COLO829 (cell line): ENCODE measurements at places on chromosomes 2 and 18.
A peak's percentile ranks its signal among the peaks of the same experiment; 100 is the strongest.

- no peak for DNase-seq
Observed at GRCh38 chr2:96756788-96757476, 3.8 kb upstream of the CNNM4 start.

GRCh38 chr2:16434393-16434792 lies 231.2 kb downstream of the CYRIA start:
- DNase-seq, result no peak

DNA sequence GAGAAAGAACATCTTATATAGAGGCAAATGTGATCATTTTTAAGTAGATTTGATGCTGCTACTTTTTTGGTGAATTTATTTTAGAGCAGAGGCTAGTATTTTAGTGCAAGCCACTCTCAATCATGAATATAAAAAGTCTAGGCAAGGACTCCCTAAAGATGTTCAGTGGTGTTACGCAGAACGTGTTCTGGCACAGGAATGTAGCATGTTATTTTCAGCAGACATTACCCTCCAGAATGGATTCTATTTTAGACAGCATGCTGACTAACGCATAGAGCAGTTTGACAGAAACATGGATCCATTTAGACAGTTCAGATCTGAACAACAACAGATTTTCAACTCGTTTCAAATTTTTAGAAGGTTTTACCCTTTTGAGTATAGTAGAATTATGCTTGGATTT lies 54.1 kb downstream of the DSC3 start:
- DNase-seq, result no peak

DNA sequence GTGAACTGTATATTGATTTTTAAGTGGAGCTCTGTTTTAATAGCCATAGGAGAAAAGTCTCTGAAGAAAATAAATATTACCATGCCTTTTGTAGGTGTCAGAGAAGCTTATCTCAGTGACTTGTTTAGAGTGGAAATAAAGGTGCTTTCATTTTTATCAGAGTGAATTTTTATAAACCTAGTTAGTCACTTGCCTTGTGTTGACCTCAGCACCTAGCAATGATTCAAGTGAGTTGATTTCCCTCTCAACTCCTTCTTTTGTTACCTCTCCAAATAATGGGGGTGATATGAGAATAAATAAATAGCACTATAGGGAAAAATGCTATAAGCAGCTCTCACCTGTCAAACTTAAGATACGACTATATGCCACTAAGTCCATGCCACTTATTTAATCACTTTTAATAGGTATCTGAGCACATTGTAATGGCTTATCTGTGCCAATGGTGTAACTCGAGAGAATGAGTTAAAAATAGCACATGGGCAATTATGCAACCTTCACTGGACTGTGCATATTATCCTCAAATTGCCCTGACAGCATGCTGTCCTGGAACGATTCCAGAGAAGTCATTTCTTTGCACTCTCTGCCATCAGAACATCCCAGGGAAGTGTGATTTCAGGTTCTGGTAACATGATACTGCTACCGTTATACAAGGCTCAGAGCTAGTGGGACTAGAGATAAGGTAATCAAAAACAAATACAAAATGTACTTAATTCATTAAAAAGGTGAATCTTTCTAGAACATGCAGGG lies 290.8 kb downstream of the CCDC85A start:
- no peak for DNase-seq

- DNase-seq, result no peak
Observed at GRCh38 chr2:190158798-190159434, 96.4 kb upstream of the MSTN start.

- DNase-seq, result no peak
Observed at GRCh38 chr2:20478961-20479360, 32.1 kb downstream of the RHOB start.

DNA sequence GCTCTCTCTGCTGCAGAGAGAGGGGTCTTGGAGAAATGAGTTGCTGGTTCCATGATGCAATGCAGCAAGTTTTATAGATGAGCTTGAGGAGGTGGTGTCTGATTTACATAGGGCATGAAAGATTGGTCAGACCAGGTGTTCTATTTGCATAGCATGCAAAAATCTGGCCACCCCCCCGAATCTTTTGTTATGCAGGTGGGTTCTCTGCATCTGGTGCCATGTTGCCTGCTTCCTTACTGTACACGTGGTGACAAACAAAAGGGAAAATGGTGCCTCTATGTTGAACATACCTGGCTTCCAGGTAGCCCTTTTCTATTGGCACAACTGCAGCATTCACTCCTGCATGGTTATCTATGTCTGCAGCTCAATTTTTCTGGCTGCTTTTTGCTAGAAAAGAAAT lies 169.4 kb downstream of the GALNT1 start:
- DNase-seq, result no peak

- DNase-seq, result peak; percentile 17
Observed at GRCh38 chr2:5691985-5692529, at the start of gene SOX11. Gene SOX11, plus strand, starts transcription at chr2:5692384. Its CDS starts 338 bp downstream, at chr2:5692722.

GRCh38 chr18:37392648-37393047 lies 172.9 kb downstream of the CELF4 start:
- DNase-seq, result no peak

GRCh38 chr18:13580991-13581390 lies 145.4 kb downstream of the FAM210A start:
- DNase-seq, result no peak

DNA sequence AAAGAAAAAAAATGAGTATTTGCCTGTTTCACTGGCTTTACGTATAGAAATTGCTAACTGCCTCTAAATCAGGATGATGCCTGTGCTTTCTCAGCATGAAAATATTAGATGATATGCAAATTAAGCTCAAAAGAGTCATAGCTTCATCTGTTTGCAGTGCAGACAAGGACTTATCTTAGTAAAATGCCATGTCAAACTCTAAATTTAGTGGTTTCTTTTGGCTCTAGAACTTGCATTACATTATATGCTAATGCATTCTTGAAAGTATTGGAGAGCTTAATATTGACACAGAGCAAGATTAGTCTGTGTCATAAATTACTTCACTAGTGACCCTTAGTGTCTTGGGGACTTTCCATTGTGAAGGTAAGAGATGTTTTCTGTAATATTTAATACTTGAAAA lies 1109.1 kb upstream of the NRXN1 start:
- DNase-seq, result no peak

- DNase-seq, result no peak
Observed at GRCh38 chr2:76812156-76812555, 710.0 kb downstream of the LRRTM4 start.

DNA sequence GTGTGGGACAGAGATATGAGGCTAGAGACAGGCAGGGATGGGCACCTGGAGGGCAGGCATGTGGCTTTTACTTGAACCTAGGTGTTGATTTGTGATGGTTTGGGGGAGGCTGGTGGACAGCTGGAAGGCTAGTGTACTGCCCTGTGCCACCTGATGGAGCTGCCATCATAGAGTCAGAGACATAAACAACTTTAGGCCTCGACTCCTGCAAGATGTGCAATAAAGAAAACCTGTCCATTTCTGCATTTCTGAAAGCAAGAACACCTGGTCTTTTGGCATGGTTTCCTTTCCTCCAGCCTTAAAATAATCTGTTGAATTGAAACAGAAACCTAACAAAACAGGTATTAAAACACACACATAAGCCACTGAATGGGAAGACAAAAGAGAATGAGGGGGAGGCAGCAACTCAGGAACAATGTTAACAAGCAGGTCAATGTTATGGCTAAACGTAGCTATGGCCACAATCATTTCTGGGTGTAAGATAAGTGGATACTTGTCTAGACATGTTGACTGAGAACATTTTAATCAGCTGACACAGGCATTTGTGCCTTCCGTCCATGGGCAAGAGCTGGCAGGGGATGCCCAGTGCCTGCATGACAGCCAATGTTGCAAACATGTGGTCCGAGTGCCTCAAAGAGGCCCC lies 87.8 kb downstream of the KCTD1 start:
- no peak for DNase-seq

- no peak for DNase-seq
Observed at GRCh38 chr18:29080946-29081345, 904.0 kb upstream of the CDH2 start.

DNA sequence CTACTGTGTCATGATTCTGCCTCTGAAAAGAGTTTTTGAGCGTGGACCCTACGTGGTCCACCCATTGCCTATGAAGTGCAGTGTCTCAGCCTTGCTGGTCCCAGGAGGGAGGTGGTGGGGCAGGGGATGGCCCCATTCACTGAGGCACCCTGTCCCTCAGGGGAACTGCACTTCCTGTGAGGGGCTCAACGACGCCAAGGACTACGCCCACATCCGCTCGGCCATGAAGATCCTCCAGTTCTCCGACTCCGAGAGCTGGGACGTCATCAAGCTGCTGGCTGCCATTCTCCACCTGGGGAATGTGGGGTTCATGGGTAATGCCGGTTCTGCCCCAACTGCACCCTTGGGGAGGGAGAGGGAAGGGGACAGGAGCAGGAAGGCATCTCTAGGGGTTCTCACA lies 42.5 kb downstream of the MYO7B start:
- no peak for DNase-seq

DNA sequence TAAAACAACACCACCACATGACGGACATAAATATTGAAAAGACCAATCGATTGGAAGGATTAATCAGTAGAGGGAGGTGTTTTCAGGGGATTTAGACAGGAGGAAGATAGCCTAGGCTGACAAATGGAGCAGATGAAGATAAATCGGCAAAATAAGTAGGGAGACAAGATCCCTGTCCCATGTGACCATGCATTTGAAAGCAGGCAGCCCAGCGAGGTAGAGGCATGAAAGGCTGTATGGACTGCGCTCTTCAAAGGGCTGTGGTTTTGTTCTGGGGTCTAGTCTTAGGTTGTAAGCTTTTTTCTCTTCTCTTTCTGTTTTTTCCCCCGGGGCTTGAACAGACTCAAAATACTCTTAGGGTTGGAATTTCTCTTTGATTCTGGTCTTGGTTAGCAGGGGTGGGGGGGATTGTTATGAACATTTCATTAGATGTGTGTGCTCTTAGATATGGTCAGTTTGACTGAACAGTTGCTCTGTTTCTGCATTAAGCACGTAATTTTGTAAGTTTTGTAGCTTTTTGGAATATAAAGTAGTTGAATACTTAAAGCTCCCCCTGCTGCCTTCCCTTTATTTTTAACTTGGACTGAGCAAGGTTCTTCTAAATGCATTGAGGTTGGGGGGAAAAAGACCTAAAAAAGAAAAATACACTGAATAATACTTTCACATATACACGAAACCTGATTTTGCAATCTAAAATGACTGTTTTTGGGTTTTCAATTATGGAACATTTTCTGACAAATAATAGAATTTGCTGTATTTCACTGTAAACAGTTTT lies 32.2 kb downstream of the ZNF532 start:
- no peak for DNase-seq

DNA sequence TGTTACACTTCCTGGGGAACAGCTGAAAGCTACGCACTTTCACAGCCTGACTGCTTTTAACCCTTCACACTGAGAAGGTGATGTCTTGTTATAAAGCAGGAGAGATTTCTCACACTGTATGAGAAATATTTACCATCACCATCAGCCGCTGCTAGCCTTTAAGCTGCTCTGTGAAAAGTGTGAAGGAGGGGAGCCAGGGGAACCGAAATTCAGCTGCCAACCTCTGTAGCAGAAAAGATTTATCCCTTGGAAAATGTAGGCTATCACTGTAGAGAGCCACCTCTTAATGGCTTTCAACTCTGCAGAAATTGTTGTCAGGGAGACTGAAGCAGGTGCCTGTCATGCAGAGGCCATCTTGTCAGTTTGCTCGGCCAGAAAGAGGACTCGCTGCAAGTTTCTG lies 145.3 kb downstream of the SP3 start:
- DNase-seq, result no peak

DNA sequence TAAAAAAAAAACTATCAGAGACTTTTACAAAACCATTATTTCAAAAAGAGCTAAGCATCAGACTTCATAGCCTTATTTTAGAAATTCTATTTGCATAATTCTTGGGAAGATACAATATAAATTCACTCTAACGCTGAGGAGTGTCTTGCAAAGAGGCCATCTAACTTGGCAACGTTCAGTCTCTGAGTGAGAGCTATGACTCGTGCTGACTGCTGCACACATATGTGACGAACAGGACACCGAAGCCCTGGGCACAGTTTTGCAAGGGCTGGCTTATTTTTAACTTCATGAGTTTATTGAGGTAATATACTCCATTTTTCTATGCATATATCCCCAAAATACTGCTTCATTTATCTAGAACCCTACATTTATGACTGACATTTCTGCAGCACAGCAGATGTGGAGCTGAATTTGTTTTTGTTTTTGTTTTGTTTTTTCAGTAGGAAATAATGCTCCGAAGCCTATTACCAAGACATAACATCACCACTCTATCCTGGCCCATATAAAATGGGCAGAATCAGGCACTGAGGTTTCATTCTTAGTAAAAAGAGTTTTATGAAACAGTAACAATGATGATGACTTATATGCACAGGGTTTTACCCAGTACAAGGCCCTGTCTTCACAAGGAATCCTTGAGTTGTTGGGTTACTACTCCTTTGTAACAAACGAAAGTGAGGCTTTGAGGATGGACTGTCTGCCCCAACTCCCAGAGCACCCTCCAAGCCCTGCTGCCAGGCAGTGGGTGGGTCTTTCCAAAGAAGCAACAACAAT lies 68.3 kb downstream of the CRACDL start:
- no peak for DNase-seq

DNA sequence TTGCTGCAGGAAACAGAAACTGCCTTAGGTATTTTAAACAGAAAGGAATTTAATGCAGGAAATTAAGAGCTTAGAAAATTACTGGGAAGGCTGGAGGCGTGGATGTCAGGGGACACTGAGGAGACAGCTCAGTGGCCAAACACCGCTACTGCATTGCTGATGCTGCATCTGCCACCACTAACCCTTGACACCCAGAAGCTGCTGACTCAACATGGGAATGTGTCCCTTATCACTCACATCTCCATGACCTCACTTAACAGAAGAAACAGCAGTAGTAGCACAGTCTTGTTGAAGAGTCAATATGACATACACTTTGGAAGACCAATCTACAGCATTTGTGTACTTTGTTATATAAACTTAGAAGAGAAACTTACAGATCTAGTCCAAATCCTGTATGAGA lies 906.1 kb downstream of the SLC4A3 start:
- DNase-seq, result no peak

- peak; percentile 16 for DNase-seq
Observed at GRCh38 chr2:124983595-124983994, 958.5 kb downstream of the CNTNAP5 start.

- DNase-seq, result no peak
Observed at GRCh38 chr18:67421651-67422050, 94.9 kb downstream of the DSEL start.

GRCh38 chr2:70062270-70062669 lies 25.0 kb upstream of the PCBP1 start:
- no peak for DNase-seq

- peak; percentile 11 for DNase-seq
Observed at GRCh38 chr2:165239230-165239629, at the start of gene SCN2A. Gene SCN2A, plus strand, starts transcription at chr2:165239414. Its CDS starts 56,410 bp downstream, at chr2:165295824.

DNA sequence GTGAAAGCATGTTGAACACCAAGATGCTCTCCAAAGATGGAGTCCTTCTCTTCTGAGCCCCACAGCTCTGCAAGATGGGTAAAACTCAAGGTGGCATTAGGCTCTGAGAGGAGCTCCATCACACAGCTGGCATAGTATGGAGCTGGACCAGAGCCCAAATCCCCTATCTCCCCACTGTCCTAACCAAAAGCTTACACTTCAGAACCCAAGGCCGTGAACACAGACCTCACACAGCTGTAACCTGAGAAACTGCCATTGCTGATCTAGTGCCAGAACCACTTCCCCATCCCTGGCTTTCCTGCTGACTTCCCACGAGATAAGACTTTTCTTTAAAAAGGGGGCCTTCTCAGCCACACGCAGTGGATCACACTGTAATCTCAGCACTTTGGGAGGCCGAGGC lies 25.0 kb downstream of the TTC32 start:
- no peak for DNase-seq
